ENCODE measurements at places on chromosomes 5 and 9. TPM values are rescaled to one million over a fixed set of nuclear protein-coding genes. Genes with fewer than 3 reads are reported as not detected.
A peak's percentile ranks its signal among the peaks of the same experiment; 100 is the strongest.

DNA sequence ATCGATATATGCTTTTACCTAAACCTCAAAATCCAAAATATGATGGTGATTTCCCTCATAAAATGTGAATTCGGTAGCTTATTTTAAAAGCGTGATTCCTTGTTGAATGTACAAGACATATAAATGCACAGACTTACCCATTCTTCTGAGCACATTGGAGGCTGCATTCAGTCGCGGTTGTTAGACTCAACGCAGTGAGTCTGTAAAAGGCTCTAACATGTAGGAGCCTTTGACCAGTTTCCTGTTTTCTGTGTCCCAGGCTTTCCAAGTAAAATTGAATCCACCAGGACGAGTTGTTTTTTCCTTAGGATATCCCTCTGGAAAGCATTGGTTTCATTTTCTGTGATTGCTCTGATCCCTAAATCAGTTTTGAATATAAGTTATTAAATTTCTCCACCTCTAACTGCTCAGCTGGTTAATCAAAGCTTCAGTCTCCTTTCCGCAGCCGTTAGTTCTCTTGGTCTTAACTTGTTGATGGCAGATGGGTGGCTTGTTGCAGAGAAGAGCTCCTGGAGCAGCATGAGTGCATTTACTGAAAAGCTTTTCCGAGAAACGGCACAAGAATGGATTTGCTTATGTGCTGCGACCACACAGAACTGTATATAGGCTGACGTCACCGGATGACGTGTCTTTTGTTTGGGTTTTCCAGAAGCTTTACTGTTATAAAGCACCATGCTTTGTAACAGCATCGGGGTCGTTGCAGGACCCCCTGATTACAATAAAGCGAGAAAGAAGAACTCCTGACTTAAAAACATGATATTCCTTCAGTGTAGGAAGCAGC, at the start of gene LRRTM2:
Gene LRRTM2 (minus strand): TSS at position 565 of the 781 bp plus-strand sequence. CDS start 424 bp downstream, at position 141.
- DNase-seq = peak; percentile 28

DNA sequence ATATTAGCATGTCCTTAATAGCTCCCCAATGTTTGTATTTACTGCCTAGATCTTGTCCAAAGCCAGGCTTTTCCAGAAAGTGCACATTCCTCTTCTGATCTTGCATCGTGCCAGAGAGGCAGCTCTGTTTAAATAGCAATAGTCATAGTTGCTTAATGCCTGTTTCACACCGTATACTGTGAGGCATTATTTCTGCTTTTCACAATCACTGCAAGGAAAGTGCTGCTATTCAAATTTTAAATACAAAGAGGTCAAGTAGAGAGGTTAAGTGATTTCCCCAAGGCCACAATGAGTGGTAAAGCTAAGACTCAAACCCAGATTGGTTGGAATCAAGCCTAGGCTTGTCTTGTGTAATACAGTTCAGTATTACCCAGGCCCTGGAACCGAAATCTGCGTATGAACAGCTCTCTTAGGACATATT, 153.6 kb downstream of the SNX18 start:
- DNase-seq = no peak

DNA sequence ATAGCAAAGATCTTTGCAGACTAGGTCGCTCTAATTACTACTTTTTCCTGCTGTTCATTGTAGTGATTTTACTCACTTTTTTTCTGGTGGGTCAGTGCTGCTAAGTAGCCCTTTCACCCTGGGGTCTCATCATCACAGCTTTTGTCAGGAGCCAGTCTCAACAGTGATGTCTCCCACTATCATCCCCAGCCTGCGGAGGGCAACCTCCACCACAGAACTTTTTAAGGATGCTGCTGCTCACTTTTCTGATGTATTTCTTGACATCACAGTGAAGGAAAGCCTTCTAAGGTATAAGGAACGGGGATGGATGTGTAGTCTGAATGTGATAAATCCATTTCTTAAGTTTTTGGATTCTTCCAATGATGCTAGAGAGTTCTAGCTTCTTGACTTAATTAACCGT, 242.5 kb upstream of the RIOK2 start:
- peak; percentile 14 for DNase-seq

DNA sequence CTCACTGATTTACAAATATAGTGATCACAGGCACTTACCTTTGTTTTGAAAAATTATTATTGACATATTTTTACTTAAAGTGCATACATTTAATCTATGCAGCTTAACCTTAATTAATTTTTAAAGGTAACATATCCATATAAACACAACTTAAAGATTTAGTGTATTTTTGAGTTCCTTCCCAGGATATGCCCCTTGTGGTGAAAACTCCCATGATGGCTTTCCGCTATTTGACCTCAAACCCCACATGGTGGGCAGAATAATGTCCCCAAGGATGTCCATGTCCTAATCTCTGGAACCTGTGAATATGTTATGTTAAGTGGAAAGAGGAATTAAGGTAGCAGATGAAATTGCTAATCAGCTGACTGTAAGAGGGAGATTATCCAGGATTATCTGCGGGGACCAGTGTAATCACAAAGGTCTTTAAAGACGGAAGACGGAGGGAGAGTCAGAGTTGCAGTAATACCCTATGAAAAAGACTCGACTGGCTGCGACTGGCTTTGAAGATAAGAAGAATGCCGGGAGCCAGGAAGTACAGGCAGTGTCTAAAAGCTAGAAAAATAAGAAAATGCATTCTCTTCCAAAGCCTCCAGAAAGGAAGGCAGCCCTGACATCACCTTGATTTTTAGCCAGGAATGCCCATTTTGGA, 193.9 kb downstream of the ICE1 start:
- DNase-seq = no peak

- no peak for DNase-seq
Measured at GRCh38 chr9:26462213-26462612, 430.4 kb downstream of the CAAP1 start.

- DNase-seq = no peak
Measured at GRCh38 chr5:13188371-13188770, 756.1 kb downstream of the DNAH5 start.

Gene NUP214
- 77.9 TPM for total RNA-seq

DNA sequence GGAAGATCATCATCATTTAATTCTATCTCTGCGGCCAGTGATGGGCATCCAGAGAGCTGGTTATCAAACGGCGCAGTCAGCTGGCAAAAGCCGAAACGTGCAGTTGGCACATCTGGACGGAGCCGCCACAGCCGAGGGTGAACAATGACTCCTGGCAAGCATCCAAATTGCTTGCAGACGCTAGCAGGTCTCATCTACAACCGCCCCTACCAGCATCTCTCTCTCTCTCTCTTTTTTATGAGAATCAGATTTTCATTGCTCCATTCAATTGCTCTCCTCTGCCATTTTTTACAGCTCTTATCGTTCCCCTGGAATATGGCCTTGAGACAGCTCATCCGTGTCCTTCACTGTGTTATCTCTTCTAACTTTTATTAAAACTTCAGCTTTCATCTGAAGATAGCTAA, 165.2 kb downstream of the MAPKAP1 start:
- no peak for DNase-seq

- no peak for DNase-seq
Measured at GRCh38 chr9:111984086-111984802, 87.6 kb downstream of the UGCG start.

GRCh38 chr5:86354664-86355063, 263.1 kb upstream of the COX7C start:
- DNase-seq = no peak

DNA sequence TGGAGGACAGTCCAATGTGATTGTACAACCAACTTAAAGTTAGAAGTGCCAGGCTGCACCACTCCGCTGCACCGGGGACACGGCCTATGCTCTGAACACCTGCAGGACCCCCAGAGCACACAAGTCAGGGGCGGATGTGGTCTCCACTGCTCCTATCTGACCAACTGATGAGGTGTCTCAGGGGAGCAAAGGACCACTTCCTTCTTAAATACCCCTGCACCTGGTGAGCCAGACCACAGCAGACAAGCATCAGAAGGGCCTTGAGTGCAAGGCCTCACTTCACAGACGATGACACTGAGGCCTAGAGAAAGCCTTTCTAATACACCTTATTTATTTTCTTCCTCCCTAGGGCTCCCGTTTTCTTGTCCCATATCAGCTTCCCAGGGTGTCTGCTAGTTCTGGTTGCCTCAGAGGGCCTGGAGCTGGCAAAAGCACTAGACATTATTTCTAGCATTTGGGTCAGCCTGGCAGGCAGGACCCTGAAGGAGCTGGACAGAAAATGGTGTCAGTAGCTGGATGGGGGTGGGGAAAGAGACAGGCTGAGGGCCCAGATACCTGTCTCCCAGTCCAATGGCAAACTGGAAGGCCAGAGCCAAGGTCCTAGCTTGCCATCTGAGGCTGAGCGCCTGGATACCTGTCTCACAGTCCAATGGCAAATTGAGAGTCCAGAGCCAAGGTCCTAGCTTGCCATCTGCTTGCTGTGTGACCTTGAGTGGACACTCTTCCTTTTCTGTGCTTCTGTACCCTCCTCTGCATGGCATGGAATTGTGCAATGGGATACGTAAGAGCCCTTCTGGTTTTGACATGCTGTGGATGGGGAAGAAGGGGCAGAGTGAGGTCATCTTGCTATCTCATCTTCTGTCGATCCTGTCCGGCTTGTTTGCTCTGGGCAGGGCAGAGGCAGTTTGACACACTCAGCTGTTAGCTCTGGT, 9.0 kb downstream of the CCDC69 start:
- DNase-seq = no peak

GRCh38 chr5:74196233-74196632, 444.3 kb downstream of the ENC1 start:
- DNase-seq = no peak

GRCh38 chr9:10104774-10105173, 508.0 kb downstream of the PTPRD start:
- DNase-seq = no peak

GRCh38 chr9:132997591-132997990, 19.1 kb downstream of the GFI1B start:
- DNase-seq = no peak

DNA sequence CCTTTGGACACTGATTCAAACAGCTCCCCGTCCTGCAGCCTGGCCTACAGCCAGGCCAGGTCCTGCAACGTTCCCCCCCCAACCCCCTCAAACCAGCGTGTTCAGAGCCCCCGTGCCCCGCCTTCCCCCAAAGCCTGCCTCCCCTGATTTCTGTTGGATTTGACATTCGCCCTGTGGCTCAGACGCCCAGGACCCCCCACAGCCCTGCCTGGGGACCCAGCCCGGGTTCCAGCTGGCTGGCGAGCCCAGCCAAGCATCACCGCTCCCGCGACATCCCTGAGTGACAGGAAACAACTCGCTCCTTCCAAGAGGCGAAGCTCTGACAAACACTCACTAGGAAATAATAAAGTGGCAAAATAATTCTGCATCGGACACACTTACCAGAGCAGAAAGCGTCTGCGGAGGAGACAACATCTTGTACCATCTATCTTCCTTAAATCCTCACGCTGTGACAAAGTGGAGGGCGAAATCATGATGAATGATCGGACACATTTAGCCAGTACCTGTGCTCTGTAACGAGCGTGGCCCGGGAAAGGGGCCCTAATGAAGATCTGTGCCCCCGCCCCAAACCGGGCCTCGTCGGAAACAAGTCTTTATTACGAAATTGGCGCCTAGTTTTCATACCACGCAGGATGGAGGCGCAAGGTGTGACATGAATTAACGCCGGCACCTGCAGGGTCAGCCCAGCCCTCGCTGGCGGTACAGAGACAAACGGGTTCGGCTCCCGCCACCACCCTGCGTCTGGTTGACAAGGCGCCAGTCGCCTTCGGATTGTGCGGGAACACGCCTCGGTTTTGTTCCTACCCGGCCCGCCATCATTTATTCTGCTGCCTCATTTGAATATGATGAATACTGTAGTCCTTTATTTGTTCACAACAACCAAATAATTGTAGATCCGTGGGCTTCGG, 91.0 kb upstream of the MVB12B start:
- DNase-seq = no peak

- DNase-seq = no peak
Measured at GRCh38 chr5:83917261-83917908, 196.7 kb upstream of the HAPLN1 start.

GRCh38 chr5:64594601-64595000, 88.8 kb downstream of the RGS7BP start:
- DNase-seq = no peak

Gene SLC6A19
- total RNA-seq = not detected

DNA sequence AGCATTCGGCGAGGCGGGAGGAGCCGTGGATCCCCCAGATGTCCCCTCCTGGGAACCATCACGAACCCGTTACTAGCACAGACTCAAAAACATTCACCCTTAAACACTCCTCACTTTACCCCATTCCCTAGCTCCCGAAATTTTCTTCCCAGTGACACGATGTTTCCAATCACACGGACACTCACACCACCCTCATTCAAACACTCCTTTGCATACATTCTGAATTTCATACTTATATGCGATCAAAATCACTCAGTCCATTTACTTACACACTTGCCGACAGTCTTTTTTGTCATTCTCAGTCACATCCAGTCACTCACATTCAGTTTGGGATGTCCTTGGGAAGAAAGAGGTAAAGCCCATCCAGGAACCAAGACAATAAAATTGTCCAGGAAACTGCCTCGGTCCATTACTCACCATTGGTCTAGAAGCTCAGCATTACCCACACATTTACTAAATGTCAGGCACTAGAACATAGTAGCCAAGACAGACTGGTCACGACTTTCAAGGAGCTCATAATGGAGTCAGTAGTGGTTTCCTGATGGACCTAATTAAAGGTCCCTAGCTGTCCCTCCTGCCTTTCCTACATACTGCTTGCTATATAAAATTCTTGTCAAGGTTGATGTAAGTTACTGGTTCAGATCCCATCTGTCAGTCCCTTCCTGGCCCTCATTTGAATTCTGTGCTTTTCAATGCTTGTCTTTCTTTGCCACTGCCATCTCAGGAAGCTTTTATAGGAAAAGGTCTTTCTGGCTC, 574 bp downstream of the SLC35A4 start:
- no peak for DNase-seq

DNA sequence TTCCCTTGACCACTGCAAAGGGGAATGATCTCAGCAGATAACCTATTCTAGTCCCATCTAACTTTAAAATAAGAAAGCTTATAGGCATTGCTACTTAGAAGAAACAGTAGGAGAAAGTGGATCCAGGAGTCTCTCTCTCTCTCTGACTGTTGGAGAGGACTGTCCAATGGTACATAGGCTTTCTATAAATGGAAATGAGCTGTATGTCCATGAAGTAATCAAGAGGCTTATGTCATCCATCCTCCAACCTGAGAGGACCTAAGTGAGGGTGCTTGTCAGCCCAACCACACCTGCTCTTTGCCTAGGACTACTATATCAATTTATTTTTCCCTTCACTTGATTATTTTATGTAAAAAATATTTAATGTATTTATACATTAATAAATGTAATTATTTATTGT, 172.3 kb downstream of the PAPPA start:
- DNase-seq = no peak

Gene EIF4EBP3
- total RNA-seq = 10.3 TPM

- DNase-seq = no peak
Measured at GRCh38 chr9:27303219-27303618, 6.3 kb upstream of the EQTN start.

DNA sequence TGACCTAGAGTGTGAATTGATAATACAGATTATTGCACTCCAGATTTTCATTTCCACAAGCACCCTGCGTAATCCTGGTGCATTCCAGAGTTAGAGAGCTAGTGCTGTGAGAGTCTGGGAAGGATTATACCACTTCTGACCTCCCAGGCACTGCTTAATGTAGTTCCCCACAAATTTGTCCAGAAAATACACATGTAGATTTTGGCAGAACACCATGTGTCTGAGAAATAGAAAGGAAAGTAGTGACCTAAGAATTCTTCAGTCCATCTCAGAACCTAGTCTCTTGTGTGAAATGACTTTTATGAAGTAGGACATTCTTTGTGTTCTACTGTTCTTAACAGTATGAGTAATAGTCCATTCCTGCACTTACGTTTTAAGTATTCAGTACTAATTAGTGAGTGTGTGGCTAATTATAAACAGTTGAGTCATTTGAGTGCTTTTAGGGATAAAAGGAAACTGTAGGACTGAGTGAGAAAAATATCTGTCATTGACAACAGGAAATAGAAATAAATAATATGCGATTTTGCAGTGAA, 27.8 kb upstream of the PTPDC1 start:
- no peak for DNase-seq

Gene PRSS3
- total RNA-seq = not detected
